ENCODE measurements at places on chromosomes 2 and 18.
A peak's percentile ranks its signal among the peaks of the same experiment; 100 is the strongest.

DNA sequence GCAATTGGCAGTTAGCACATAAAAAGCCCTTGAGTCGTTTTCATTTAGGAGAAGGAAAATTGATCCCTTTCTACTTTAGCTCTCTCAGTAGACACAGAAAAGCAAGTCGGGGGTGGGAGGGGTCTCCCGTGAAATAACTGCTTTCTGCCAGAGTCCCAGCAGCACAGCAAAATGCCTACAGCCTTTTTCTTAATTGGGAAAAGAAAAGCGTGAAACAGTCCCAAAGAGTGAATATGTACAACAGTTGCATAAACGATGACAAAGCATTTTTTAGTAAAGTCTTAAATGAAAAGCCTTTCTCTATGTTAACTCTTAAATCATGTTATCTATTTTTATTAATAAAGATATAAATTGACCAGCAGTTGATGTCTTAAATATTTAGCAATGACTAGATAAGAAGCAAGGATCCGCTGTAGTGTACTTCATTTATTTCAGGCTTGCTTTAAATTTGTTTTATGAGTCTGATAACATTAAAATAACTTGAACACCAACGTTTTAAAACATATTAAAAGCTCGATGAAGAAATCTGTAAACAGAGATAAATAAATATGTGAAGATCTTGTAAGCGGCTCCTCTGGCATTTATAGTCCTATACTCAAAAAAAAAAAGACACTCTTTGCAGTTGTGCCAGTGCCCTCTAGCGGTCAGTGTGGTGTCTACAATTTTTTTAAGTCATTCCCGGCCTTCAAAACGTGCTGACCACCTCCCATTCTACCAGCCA, 42.3 kb upstream of the ATIC start:
- H3K4me1 ChIP-seq = no peaks in the 10 kb centered on the region
- peaks cover 4% of the 10 kb centered on the region for H3K27me3 ChIP-seq
- H3K4me3 ChIP-seq = no peak overlapping the region
- peak; percentile 31 for DNase-seq

DNA sequence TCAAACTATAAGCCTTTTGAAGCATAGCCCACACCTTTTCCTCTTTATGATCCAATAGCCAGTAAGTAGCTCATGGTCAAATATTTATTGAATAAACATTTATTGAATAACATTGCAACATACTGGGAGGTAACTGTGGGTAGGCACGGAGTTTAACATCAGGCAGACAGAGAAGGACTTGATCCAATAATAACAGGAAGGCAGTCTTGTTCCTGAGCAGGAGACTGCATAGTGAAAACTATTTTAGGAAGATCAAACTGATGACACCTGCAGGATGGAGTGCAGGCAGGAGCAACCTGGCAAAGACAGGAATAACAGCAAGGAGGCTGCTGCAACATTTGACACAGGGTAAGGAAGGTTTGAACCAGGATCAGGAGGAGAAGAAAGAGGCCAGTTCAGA, 3.1 kb upstream of the DCTN1 start:
- peaks cover 15% of the 10 kb centered on the region for H3K36me3 ChIP-seq
- no peaks in the 10 kb centered on the region for H3K27me3 ChIP-seq
- no peak for DNase-seq
- peak overlapping the region; percentile 38 for H3K27ac ChIP-seq
- no peak overlapping the region for H3K4me3 ChIP-seq
- peaks cover 29% of the 10 kb centered on the region for H3K4me1 ChIP-seq

DNA sequence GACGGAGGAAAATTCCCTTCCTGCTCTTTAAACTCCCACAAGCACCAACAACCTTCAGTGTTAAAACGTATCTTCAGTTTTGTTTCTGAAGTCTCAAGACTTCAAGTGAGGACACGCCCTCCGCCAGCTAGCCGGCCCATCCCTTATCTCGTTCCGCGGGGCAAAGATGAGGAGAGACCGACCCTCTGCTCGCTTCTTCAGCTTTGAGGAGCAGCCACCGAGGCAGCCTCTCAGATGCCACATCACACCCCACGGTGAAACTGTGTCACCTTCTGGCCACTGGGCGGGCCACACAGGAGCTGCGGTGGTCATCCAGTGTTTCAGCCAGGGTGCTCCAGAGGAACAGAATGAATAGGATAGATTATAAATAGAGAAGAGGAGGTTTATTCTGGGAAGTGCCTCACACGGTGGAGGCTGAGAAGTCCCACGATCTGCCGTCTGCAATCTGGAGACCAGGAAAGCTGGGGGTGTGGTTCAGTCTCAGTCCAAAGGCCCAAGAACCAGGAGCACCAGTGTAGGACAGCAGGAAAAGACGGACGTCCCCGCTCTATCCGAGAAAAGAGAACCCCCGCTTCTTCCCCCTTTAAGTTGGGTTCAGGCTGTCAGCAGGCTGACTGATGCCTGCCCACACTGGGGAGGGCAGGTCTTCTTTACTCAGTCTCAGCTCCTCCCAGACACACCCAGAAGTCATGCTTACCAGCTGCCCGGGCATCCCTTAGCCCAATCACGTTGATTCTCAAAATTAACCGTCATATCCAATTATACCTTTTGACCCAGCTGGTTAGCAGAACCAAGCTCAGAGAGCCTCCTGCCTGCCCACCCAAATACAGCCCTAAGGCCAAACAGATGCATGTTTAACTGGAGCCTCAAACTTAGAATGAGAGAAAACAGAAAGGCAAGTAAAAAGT, 399.7 kb upstream of the ID2 start:
- H3K36me3 ChIP-seq = no peaks in the 10 kb centered on the region
- peak overlapping the region; percentile 80 for H3K27ac ChIP-seq
- H3K4me1 ChIP-seq = peaks cover 2% of the 10 kb centered on the region
- no peaks in the 10 kb centered on the region for H3K27me3 ChIP-seq

DNA sequence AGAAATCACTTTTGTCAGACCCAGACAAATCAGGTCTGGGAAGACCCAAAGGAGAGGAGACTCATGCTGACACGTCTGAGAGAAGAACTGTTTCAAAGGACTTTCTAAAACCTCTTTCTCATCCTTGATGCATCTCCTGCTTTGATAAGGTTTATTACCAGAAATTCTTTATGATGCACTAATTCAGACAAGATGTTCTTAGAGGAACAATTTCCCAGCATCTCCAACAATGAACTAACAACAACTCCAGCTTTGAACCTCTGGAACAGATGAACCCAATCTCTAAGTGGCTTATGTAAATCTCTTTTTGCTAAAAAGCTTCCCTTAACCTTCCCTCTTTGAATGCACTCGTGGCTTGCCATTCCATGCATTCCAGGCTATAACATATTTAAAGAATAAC, 15.9 kb upstream of the SERPINB11 start:
- H3K27me3 ChIP-seq = peaks cover 8% of the 10 kb centered on the region
- H3K36me3 ChIP-seq = peaks cover 9% of the 10 kb centered on the region
- DNase-seq = no peak
- no peaks in the 10 kb centered on the region for H3K4me1 ChIP-seq
- no peak overlapping the region for H3K4me3 ChIP-seq

GRCh38 chr2:167489325-167489724, 601.0 kb downstream of the XIRP2 start:
- no peaks in the 10 kb centered on the region for H3K4me1 ChIP-seq
- no peak for DNase-seq
- H3K27me3 ChIP-seq = no peaks in the 10 kb centered on the region
- H3K27ac ChIP-seq = no peak overlapping the region
- no peaks in the 10 kb centered on the region for H3K36me3 ChIP-seq

DNA sequence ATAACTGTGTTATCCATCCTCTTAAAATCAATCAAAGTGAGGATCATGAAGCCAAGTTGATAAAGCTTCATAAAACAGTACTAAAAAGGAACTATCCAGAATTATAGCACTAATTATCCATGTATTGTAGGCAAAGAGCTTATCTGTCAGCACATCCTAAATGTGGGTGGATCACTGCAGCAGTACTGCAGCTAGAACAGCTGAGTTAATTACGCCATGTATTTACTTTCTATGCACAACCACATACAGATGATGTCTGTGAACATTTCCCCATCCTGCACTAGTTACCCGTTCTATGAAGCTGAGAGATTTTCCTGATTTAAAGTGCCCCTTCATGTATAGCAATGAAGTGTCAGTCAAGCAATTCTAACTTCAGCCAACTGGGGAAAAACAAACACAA, 96.6 kb downstream of the RAPH1 start:
- DNase-seq = no peak
- no peak overlapping the region for H3K27ac ChIP-seq
- no peaks in the 10 kb centered on the region for H3K27me3 ChIP-seq
- no peaks in the 10 kb centered on the region for H3K4me1 ChIP-seq
- peaks cover 5% of the 10 kb centered on the region for H3K36me3 ChIP-seq
- H3K4me3 ChIP-seq = no peak overlapping the region

- no peak overlapping the region for H3K4me3 ChIP-seq
- H3K27me3 ChIP-seq = peaks cover 41% of the 10 kb centered on the region
- no peaks in the 10 kb centered on the region for H3K36me3 ChIP-seq
- H3K4me1 ChIP-seq = peaks cover 9% of the 10 kb centered on the region
- DNase-seq = no peak
- H3K27ac ChIP-seq = no peak overlapping the region
These were observed 3.9 kb downstream of the CRACDL start for GRCh38 chr2:98932164-98932563.

- H3K27me3 ChIP-seq = peaks cover 15% of the 10 kb centered on the region
- DNase-seq = no peak
- no peaks in the 10 kb centered on the region for H3K36me3 ChIP-seq
- H3K4me3 ChIP-seq = no peak overlapping the region
These were observed 61.9 kb downstream of the MEIS1 start for GRCh38 chr2:66496670-66497420.

- no peak overlapping the region for H3K4me3 ChIP-seq
- H3K36me3 ChIP-seq = peaks cover 18% of the 10 kb centered on the region
- DNase-seq = no peak
- H3K27ac ChIP-seq = no peak overlapping the region
- peaks cover 37% of the 10 kb centered on the region for H3K4me1 ChIP-seq
These were observed 17.3 kb downstream of the RAB12 start for GRCh38 chr18:8626414-8627106.

DNA sequence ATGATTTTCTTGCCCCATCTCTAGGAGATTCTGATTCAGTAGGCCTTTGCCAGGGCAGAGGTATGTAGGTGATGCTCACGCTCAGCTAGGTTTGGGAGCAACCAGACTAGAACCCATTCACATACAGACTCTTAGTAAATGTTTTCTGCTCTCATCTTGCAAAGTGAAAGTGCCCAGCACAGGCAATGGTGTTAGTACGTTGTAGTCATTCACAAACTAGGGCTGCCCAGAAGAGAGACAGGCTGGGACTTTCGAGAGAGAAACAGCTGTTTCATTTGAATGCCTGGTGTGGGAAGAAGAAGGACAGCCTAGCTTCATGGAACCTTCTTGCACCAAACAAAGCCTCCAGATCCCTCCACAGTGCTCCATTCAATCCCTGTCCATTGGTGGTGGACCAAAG, 19.4 kb downstream of the DDX18 start:
- peak overlapping the region; percentile 63 for H3K27ac ChIP-seq
- DNase-seq = no peak
- peaks cover 2% of the 10 kb centered on the region for H3K36me3 ChIP-seq
- H3K27me3 ChIP-seq = no peaks in the 10 kb centered on the region
- peaks cover 17% of the 10 kb centered on the region for H3K4me1 ChIP-seq
- H3K4me3 ChIP-seq = no peak overlapping the region

GRCh38 chr2:170206805-170207407, 29.0 kb downstream of the MYO3B start:
- H3K36me3 ChIP-seq = no peaks in the 10 kb centered on the region
- H3K27ac ChIP-seq = no peak overlapping the region
- H3K4me3 ChIP-seq = no peak overlapping the region
- peaks cover 10% of the 10 kb centered on the region for H3K27me3 ChIP-seq
- no peak for DNase-seq
- no peaks in the 10 kb centered on the region for H3K4me1 ChIP-seq

Data from naive thymus-derived CD8-positive, alpha-beta T cell (primary cell).